ENCODE measurements at places on chromosomes 2 and 18. TPM values are rescaled to one million over a fixed set of nuclear protein-coding genes. Genes with fewer than 3 reads are reported as not detected.

The MROH2A gene
- polyA plus RNA-seq = not detected

The REG1A gene
- 70,084 TPM for polyA plus RNA-seq

The CCDC85A gene
- polyA plus RNA-seq = 0.35 TPM

The GKN2 gene
- 0.07 TPM for polyA plus RNA-seq

The SERPINB4 gene
- polyA plus RNA-seq = not detected

The CDH7 gene
- not detected for polyA plus RNA-seq

The VIT gene
- 0.35 TPM for polyA plus RNA-seq

DNA sequence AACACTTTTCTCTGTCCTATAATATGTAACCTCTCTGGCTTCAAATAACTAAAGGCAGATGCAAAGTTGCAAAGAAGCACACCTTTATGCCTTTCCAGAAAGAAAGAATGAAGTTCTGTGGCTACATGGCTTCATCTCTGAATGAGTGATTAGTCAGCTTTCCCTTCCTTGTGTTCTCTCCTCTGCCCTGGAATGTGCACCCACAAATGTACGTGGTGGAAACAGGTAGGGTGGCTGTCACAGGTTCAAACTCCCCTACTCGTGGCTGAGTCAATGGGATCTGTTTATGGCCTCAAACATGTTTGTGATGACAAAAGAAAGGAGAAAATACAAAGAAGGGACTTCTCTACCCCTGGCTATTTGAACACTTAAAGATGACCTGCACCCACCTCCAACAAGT, 55.5 kb upstream of the ACVR2A start:
- no peak overlapping the region for H3K4me3 ChIP-seq
- no peaks in the 10 kb centered on the region for H3K4me1 ChIP-seq
- no peaks in the 10 kb centered on the region for H3K27me3 ChIP-seq
- no peak for DNase-seq
- no peak overlapping the region for H3K27ac ChIP-seq
- H3K36me3 ChIP-seq = no peaks in the 10 kb centered on the region

DNA sequence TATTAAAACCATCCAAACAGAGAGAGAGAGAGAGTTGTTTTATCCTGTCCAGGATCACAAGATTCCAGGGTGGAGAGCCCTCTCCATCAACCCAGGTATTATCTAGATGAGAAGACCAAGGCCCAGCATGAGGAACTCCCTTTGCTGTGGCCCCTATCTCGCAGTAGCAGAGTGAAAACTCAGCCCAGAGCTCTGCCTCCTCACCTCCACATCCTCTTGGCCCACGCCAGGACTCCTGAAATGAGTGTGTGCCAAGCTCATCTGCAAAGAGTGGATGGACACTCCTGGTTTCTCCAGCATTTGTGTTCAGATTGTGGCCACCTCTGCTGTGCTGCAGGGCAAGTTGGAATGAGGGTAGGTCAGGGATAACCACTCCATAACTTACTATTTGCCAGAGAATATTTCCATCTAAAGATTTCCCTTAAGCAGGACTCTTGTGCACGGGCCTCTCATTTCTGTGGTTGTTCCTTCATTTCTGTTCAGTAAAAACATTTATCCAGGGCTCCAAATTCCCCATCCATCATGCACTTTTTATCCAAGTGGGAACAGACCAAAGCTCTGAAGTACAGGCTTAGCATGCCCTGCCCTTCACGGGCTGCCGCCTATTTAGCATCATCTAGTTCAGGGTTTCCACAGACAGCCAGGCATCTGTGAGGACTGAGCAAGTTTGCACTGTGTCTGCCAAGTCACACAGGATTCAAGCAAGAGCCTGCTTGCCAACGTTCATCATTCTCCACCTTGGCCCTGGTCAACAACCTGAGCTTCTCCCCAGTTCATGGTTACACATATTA, 583.2 kb upstream of the ID2 start:
- peaks cover 6% of the 10 kb centered on the region for H3K4me1 ChIP-seq
- no peaks in the 10 kb centered on the region for H3K36me3 ChIP-seq
- no peak for DNase-seq
- no peaks in the 10 kb centered on the region for H3K27me3 ChIP-seq
- no peak overlapping the region for H3K4me3 ChIP-seq

GRCh38 chr2:102147935-102148334, 5.4 kb downstream of the IL1R1 start:
- H3K27ac ChIP-seq = peak overlapping the region; percentile 22
- H3K27me3 ChIP-seq = no peaks in the 10 kb centered on the region
- H3K36me3 ChIP-seq = no peaks in the 10 kb centered on the region

GRCh38 chr2:112692495-112692911, 28.3 kb upstream of the NT5DC4 start:
- H3K27me3 ChIP-seq = no peaks in the 10 kb centered on the region
- no peak overlapping the region for H3K4me3 ChIP-seq
- H3K27ac ChIP-seq = no peak overlapping the region
- H3K36me3 ChIP-seq = no peaks in the 10 kb centered on the region

GRCh38 chr2:42964439-42965083, 172.2 kb upstream of the HAAO start:
- no peaks in the 10 kb centered on the region for H3K27me3 ChIP-seq
- peaks cover 6% of the 10 kb centered on the region for H3K4me1 ChIP-seq
- H3K4me3 ChIP-seq = no peak overlapping the region

DNA sequence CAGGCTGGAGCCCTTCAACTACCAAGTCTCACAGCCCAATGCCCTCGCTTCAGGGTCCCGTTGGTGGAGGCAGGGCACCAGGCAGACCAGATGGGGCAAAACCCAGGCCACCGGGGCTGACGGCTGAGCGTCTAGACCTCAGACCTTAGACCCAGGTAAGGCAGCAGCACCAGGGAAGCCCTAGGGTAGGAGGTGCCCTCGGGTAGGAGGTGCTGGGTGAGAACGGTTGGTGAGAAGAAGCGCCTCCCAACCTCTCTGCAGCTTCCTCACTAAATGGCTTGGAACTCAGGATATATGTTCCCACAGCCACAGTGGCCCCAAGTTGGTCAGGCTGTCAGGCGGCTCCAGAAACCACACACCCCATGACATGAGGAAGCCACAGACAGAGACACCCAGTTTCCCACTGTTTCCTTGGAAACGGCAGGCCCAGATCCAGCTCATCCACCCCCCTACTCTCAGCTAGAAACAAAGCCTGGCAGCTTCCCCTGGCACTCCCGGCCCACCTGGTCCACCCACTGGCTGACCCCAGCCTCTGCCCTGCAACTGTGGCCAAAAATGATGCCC, 13.1 kb upstream of the MLPH start:
- no peaks in the 10 kb centered on the region for H3K36me3 ChIP-seq
- peak; percentile 41 for DNase-seq
- H3K4me3 ChIP-seq = no peak overlapping the region
- no peaks in the 10 kb centered on the region for H3K27me3 ChIP-seq

- H3K4me3 ChIP-seq = no peak overlapping the region
- H3K27me3 ChIP-seq = no peaks in the 10 kb centered on the region
- H3K4me1 ChIP-seq = peaks cover 13% of the 10 kb centered on the region
- no peak for DNase-seq
- no peak overlapping the region for H3K27ac ChIP-seq
- no peaks in the 10 kb centered on the region for H3K36me3 ChIP-seq
These were observed 642.3 kb upstream of the SYT4 start for GRCh38 chr18:43919551-43919950.

GRCh38 chr2:3033315-3033714, 344.3 kb downstream of the EIPR1 start:
- no peaks in the 10 kb centered on the region for H3K27me3 ChIP-seq
- no peak overlapping the region for H3K4me3 ChIP-seq
- no peaks in the 10 kb centered on the region for H3K36me3 ChIP-seq
- no peak for DNase-seq
- no peaks in the 10 kb centered on the region for H3K4me1 ChIP-seq
- no peak overlapping the region for H3K27ac ChIP-seq

GRCh38 chr2:227696990-227697679, 20.7 kb downstream of the SLC19A3 start:
- H3K27ac ChIP-seq = no peak overlapping the region
- DNase-seq = no peak
- no peaks in the 10 kb centered on the region for H3K36me3 ChIP-seq
- H3K4me3 ChIP-seq = no peak overlapping the region
- no peaks in the 10 kb centered on the region for H3K4me1 ChIP-seq

GRCh38 chr18:26103579-26103978, 13.2 kb upstream of the SS18 start:
- no peak overlapping the region for H3K4me3 ChIP-seq
- DNase-seq = no peak
- H3K4me1 ChIP-seq = no peaks in the 10 kb centered on the region
- no peak overlapping the region for H3K27ac ChIP-seq
- H3K27me3 ChIP-seq = no peaks in the 10 kb centered on the region

DNA sequence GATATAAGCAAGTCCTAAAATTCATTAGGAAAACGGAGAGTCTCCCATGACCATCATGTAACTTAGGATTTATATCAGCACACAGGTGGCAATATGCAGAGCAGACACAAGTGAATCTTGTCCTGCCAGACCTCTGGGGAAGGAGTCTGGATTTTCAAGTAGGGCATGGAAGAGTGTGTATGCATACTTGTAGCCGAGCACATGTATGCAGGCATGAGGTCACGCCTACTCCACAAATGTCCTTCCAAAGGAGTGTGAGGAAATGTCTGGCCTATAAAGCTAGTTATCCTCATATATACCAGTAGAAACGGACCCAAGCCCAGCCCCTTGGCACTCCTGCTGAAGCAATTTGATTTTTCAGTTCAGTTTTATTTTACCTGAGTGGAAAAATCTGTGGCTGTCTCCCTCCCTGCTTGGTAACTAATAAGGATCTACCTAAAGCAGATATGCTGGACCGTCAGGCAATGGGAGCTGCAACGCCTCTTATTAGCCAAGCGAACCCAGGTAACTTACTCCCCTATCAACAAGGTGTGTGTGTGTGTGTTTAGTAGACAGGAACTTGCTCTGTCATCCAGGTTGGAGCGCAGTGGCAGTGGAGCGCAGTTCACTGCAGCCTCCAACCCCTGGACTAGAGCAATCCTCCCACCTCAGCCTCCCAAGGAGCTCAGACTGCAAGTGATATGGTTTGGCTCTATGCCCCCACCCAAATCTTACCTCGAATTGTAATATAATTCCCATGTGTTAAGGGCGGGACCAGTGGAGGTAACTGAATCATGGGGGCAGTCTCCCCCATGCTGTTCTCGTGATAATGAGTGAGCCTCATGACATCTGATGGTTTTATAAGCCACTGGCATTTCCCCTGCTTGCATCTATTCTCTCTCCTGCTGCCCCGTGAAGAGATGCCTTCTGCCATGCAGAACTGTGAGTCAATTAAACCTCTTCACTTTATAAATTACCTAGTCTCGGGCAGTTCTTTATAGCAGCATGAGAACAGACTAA, 2.8 kb downstream of the STAT1 start:
- no peak overlapping the region for H3K27ac ChIP-seq
- no peaks in the 10 kb centered on the region for H3K27me3 ChIP-seq
- peaks cover 20% of the 10 kb centered on the region for H3K4me1 ChIP-seq
- H3K4me3 ChIP-seq = peak overlapping the region; percentile 91
- no peak for DNase-seq

DNA sequence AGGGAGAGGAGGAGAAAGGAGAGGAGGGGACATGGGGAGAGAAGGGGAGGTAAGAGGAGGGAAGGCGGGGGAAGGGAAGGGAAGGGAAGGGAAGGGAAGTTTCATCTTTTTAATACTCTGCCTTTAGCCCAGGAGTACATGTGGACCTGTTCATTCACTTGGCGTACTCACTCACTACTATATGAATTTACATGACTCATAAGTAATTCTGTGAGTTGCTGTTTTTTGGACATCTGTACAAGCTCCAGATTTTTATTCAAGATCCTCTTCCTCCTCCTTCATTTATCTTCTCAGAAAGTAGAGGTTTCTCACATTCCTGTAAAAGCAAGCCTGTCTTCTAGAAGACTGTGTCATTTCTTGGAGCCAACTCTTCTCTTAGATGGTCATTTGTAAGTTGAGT, 84.6 kb downstream of the RDH14 start:
- H3K4me1 ChIP-seq = no peaks in the 10 kb centered on the region
- H3K27me3 ChIP-seq = no peaks in the 10 kb centered on the region

- no peak for DNase-seq
- no peak overlapping the region for H3K4me3 ChIP-seq
- no peak overlapping the region for H3K27ac ChIP-seq
- H3K36me3 ChIP-seq = no peaks in the 10 kb centered on the region
- H3K4me1 ChIP-seq = no peaks in the 10 kb centered on the region
These were observed 533.9 kb upstream of the CRIM1 start for GRCh38 chr2:35821675-35822074.

DNA sequence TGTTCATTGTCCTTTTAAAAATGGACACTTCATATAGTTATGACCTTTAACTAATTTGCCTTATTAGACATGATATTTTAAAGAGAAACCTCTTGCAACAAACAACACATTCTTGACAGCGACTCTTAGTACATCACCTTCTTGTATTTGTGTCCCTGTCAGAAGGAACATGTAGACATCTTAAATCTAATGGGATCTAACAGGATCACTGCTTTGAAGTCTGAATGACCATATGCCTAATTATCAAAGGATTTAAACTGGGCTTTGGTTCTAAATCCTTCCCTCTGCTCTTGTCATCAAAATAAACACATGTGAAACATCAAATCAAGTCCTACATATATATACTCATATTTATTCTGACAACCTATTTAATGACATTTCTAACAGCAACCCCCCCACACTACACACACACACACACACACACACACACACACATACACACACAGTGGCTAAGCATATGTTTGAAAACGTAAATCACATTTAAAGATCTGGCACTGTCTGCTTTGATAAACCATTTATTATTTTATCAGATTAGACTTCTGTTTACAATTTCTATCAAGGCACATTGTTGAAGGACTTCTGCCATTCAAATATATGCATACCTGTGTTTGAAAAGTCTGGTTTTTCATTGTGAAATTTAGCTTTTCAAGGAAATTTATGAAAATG, 4.2 kb downstream of the GALNT13 start:
- H3K27me3 ChIP-seq = no peaks in the 10 kb centered on the region
- DNase-seq = no peak
- H3K27ac ChIP-seq = no peak overlapping the region
- no peaks in the 10 kb centered on the region for H3K36me3 ChIP-seq
- no peaks in the 10 kb centered on the region for H3K4me1 ChIP-seq

DNA sequence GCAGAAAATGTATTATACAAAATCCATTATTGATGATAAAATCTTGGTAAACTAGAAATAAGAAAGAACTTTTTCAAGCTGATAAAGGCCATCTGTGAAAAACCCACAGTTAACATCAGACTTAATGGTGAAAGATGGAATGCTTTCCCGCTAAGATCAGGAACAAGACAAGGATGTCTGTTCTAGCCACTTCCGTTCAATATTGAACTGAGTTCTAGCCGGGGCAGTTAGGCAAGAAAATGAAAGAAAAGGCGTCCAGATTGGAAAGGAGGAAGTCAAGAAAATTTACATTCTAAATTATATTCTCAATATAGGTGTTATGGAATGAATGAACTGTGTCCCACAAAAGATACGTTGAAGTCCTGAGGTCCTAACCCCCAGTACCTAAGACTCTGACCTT, 39.1 kb upstream of the DTNB start:
- H3K27ac ChIP-seq = no peak overlapping the region
- H3K27me3 ChIP-seq = no peaks in the 10 kb centered on the region
- H3K4me3 ChIP-seq = no peak overlapping the region

All from pancreas (tissue), 10 donors.